ENCODE measurements at places on chromosomes 13 and 19.

- peak; percentile 55 for DNase-seq
Measured at GRCh38 chr13:102729560-102730270, 34.9 kb upstream of the METTL21C start.

GRCh38 chr13:66205807-66206206 is 1024.3 kb downstream of the PCDH9 start:
- DNase-seq, result no peak

GRCh38 chr13:40777166-40777808 is 6.3 kb upstream of the MRPS31 start:
- DNase-seq, result no peak

DNA sequence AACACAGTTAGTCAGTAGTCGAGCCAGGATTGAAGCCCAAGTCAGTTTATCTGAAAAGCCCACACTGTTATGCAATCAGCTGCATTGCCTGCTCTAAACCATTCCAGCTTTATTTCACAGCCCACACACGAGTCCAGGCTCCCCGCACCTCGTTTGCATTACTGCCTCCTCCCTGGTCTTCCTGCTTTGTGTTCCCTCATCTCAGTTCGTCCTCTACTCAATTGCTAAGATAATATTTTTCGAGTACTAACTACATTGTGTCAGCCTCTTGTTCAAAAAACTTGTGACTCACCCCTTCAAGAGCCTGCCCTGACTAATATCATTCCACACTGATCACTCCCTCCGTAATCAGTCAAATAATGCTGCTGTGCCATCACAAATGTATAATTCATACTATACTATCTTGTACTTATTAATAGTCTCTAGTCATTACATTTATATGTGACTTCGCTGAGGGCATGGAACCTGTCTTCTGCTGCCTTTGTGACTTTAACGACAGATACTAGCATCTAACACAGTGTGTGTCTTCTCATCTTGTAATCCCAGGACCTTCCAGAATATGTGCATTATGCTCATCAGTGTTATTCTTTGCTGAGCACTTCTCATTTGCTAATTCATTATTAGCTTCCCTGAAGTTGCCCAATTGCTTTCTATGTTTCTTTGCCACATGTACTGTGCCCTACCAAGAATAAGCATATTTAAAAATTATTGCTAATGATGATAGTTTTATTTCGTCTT is 26.2 kb upstream of the WDFY2 start:
- peak; percentile 64 for DNase-seq

GRCh38 chr13:30312904-30313303 is 5.6 kb upstream of the KATNAL1 start:
- DNase-seq, result no peak

- DNase-seq, result no peak
Measured at GRCh38 chr19:11349171-11349570, 2.9 kb downstream of the CCDC159 start.

DNA sequence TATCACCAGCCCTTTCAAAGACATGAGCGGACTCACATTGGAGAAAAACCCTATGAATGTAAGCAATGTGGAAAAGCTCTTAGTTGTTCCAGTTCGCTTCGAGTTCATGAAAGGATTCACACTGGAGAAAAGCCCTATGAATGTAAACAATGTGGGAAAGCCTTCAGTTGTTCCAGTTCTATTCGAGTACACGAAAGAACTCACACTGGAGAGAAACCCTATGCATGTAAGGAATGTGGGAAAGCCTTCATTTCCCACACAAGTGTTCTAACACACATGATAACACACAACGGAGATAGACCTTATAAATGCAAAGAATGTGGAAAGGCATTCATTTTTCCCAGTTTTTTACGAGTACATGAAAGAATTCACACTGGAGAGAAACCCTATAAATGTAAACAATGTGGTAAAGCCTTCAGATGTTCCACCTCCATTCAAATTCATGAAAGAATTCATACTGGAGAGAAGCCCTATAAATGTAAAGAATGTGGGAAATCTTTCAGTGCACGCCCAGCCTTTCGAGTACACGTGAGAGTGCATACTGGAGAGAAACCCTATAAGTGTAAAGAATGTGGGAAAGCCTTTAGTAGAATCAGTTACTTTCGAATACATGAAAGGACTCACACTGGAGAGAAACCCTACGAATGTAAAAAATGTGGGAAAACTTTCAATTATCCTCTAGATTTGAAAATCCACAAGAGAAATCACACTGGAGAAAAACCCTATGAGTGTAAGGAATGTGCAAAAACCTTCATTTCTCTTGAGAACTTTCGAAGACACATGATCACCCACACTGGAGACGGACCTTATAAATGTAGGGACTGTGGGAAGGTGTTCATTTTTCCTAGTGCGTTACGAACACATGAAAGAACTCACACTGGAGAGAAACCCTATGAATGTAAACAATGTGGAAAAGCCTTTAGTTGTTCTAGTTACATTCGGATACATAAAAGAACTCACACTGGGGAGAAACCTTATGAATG is 17.6 kb downstream of the ZNF791 start:
- DNase-seq, result no peak

GRCh38 chr13:57634839-57635165 is 3.3 kb downstream of the PCDH17 start:
- no peak for DNase-seq

- DNase-seq, result no peak
Measured at GRCh38 chr13:70964124-70964523, 855.9 kb upstream of the KLHL1 start.

DNA sequence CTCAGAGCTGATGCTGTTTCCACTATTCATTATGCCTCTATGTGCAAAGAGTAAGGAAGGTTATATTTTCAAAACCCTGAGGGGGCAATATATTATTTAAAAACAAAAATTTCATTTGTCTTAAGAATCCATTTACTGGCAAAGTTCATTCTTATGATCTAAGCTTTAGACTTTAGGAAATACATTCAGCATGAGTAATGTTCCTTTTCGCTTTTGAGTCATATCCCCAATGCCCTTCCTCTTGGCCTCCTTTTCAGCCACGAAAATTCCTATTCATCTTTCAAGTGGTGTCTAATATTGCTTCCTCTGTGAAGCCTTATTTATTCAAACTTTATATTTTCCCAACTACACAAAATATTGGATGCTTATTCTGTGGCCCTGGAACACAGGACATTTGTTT is 1317.0 kb downstream of the PCDH9 start:
- no peak for DNase-seq

- DNase-seq, result no peak
Measured at GRCh38 chr19:10195199-10195519, 406 bp upstream of the DNMT1 start.

- DNase-seq, result no peak
Measured at GRCh38 chr13:52061587-52061986, 37.1 kb downstream of the UTP14C start.

GRCh38 chr19:47863514-47863936 is 4.5 kb downstream of the TPRX2 start:
- DNase-seq, result no peak

DNA sequence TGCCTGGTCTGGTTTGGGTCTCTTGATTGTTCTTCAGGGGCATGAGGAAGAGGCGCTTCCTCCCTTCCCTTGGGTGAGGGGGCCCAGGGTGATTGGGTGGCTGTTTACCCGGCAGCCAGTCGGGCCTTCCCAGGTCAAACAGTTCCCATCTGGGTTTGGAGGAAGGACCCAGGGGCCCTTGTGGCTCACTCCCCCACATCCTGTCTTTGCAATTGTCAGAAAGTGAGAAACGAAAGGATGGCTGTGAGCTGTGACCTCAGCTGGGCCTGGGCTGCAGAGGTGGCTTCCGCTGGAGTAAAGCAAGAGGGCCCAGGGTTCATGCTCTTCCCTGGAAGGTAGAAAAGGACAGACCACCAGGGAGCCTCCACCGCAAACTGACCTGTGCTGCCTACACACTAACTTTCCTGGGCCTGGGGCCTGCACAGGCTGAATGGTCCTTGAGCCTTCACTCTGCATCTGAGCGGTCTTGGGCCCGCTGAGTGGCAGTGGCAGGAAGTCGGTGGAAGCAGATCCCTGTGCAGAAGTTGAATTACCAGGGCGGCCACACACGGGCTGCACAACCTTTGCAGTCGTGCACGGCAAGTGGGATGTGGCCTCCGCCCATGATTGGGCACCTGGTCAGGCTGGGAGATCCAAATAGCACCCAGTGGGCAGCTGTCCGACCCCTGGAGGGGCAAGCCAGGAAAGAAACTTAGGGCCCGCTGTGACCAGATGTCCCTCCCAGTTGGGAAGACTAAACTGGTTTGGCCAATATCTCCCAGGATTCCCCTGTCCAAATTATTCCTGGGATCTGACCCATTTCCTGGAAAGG is 5.3 kb upstream of the CD79A start:
- no peak for DNase-seq

- no peak for DNase-seq
Measured at GRCh38 chr13:48975856-48976575, at the start of gene FNDC3A. FNDC3A (plus strand) TSS chr13:48975912; CDS start chr13:49006191, 30,279 bp downstream.

DNA sequence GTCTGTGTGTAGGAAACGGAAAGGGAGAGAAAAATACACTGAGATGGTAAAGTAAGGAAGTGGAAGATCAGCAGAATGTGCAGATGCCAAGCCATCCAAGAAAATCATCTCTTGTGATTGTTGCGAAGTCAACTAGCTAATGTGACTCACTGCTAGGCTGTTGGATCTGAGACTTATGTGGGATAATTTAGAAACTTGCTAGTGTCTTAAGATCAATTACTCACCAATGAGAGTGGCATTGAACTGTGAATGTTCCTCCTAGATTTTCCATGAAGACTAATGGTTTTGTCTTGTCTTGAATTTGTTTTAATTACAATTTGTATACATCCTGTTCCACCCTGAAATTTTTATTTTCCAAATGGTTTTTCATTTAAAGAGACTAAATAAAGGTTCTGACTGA is 771.6 kb downstream of the EFNB2 start:
- no peak for DNase-seq

DNA sequence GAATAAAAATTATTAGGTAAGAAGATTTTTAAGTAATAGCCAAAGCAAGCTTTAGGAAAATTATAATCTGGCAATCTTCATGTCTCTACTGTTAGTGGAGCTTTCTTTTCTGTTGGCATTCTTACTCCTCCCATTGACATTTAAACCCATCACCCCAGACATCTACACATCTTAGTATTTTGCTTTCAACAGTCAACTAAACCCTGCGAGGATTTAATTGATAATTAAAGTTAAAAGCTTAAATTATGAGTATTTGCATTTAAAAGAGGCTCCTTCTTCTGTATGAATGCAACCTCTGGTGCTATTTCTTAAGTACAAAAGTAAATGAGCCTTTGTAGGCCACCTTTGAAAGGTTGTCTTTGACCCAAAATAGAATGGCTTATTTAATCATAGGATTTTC is 148.1 kb downstream of the DACH1 start:
- DNase-seq, result no peak

GRCh38 chr13:28574617-28575142 is 79.8 kb upstream of the FLT1 start:
- DNase-seq, result peak; percentile 96

DNA sequence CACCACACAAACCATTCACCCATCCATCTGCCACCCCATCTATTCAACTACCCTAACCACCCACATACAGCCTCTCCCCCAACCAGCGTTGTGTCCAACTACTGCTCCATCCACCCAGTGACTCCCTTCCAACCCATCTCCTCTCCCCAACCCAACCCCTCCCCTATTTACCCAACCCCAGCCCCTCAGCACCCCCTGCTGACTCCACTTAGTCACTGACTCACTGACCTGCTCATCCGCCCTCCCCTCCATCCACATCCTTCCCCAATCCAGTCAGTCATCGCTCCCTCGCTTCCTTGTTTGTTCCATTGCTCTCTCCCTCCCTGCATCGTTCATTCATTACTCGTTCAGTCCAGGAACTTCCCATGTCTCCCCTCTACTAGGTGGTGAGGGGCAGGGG is 39.2 kb downstream of the KCNC3 start:
- DNase-seq, result no peak

All from epithelial cell of prostate (primary cell).